ENCODE measurements at places on chromosomes 7 and 10.

GRCh38 chr10:20890491-20891337 is 6.4 kb downstream of the NEBL start:
- no peak for DNase-seq

DNA sequence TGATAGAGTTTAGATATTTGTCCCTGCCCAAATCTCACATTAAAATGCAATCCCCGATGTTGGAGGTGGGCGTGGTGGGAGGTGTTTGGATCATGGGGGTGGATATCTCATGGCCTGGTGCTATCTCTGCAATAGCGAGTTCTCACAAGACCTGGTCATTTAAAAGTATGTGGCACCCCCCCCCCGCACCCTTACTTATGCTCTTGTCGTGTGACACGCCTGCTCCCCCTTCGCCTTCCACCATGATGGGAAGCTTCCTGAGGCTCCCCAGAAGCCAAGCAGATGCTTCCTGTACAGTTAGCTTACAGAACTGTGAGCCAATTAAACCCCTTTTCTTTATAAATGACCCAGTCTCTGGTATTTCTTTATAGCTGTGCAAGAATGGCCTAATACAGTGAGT is 118.8 kb downstream of the SORBS1 start:
- no peak for DNase-seq

DNA sequence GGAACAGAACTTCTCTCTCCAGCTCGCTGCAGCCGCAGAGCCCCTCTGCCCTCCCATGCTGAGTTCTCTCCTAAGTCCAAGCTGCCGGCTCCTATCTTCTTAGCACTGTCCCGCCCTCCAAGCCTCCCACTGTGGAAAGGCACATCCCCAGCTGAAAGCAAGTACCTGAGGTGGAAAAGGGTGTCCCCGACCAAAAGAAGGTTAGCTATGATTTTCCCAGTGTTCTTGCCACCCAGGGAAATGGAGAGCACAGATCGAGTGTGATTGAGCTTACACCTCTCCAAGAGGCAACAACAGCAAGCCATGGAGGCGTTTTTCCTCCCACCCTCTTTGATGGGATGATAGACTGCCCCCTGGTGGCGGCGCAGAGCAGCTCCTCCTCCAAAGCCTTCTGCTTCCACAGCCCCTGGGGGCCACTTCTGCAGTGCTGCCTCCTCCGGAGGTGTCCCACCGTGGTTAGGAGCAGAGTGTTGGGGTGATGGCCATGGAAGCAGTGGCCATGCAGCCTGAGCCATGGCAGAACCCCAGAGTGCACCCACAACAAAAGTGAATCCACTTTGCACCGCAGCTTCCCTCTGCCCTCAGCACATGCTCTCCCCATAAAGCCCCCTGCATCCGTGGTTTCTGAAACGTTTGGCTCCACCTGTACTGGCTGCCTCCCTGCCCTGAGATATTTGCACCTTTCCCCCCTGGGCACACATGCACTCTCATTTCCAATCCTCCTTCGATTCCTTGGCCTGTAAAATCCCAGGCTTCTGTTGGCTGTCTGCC is 143.1 kb upstream of the STK17A start:
- no peak for DNase-seq

GRCh38 chr7:107390916-107391315 is 78.9 kb upstream of the GPR22 start:
- DNase-seq: no peak

- DNase-seq: no peak
Measured at GRCh38 chr10:124520558-124521428, 59.2 kb downstream of the LHPP start.

DNA sequence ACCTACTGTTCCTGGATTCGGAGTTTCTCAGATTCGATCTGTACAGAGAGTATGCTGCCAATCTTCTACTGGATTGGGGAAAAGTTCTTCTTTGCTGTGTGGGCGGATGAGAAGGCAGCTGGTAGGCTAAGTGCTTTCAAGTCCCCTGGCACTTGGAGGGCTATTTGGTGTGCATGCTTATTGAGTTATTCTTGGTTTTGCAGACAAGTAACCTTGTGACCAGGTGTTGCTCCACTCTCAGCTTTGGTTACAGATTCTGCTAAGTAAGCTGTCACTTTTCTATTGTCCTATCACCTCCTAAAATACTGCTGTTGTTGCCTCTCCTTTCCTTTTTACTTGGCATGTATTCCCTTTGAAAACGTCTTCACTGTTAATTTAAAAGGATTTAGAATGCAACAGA is 1375.1 kb upstream of the LRRTM3 start:
- no peak for DNase-seq

DNA sequence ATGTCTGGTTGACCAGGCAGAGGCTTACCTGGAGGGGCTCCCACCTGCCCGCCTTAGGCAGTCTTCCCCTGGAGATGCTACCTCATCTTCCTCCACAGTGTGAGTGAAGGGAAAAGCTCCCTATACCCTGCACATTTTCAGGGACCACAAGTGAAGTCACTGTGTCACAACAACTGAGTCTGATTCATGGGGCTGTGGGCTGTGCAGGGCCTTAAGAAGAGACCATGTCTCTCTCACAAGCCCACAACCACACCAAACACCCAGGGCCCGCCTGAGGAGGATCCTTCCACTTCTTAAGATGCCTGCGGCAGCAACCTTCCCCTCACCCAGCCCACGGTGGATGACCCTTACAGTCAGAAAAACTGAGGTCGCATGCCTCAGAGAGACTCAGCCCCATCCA is 118.3 kb downstream of the KMT2E start:
- DNase-seq: no peak

DNA sequence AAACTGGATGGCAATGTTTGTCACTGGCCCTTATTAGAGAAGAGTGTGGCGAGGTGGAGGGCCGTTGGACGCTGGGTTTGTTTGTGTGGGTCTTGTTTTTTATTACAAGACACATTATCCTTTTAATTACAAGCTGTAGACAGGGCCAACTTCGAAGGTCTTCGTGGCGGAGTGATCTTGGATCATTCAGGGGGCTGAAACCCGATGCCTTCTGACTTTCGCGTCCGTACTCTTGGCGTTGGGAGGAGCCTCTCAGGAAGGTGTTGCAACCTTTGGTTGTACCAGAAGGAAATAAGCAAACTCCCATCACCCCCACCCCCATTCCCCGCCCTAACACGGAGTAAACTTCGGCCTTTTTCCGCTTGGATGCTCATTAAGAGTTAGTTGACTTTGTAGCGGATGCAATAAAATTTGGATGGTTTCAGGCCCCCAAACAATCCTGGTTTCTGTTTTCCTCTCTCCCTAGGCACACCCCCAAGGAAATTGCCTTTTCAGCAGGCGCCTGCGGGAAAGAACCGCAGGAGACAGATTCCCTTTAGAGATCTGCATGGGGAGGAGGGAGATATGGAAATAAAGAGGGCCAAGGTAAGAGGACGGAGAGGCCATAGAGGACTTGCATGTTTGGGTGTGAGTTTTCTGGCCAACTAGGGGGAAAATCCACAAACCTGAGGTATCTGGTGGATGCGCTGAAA is 294.5 kb upstream of the NFE2L3 start:
- no peak for DNase-seq

- no peak for DNase-seq
Measured at GRCh38 chr10:97327348-97328294, 6.9 kb downstream of the FRAT2 start.

GRCh38 chr7:111677848-111678247 is 115.6 kb upstream of the IMMP2L start:
- no peak for DNase-seq

DNA sequence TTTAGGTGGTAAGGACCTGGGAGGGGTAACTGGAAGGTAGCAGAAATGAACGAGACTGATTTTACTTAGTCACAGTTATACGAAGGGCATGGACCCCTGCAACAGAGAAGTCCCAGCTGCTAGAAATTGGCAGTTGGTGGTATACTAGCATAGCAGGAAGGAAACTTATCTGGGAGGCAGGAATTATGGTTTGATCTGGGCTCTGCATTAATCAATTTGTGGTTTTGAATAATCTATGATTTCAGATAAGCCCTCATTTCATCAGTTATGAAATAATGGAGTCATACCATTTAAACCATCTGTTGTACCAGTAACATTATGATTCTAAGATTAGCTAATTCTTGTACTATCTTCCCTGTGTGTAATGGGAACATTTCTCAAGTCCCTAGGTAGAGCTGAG is 54.0 kb upstream of the TMEM229A start:
- no peak for DNase-seq

DNA sequence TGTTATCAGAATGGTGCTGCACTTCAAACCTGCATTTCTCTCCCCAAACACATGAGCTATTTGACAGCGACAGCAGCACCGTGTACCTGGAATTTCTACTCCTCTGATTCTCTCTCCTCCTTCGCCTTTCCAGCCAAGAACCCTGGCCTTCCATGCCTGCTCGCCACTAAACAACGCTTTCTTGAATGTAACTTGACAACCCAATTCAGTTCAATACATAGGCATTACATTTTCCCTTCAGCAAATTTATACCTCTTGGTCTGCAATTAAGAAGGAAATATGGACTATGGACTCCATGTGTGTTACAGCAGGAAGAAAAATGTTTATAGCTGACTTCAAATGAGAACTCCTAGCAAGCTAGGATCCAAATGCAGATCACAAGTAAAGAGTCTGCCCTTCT is 162.6 kb upstream of the AUTS2 start:
- DNase-seq: no peak

DNA sequence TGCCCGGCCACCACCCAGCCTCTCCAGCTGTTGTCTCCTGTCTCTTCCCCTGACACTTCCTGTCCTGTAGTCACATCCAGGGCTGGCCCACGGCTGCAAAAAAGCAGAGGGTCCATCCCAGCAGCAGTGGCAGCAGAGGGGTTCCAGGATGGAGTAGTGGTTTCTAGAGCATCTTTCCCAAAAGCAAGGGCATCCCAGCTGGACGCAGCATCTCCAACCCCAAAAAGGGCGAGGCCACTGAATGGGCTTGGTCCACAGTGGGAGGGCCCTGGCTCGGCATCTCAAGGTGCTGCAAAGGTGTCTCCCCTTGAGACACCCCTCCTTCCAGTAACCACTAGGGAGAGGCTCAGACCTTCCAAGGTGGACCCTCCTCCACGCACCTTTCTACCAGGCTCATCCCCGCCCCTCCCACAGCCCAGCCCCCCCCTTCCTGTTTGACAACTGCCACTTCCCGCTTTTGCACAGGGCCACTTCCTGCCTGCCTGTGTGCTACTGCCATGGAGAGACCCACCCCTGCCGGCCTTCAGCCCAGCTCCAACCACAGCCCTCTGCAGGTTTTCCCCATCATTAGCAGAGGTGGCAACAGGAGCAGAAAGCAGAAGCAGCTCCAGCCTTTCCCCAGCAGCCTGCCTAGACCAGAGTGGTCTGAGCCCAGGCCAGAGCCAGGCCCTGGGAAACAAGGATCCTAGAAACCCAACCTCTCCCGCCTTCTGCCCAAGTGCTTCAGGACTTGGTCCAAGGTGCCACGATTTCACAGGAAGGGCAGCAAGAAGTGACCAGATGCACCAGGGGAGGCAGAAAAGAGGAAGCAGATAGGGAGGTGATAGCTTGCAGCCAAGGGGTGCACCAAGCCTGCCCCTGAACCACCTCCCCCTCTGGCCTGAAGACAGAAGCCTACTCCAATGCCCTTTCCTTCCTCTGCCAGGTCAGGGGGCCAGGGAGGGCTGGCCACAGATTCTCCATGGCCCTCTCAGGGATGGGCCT is 8.6 kb downstream of the CAMK2G start:
- DNase-seq: no peak

DNA sequence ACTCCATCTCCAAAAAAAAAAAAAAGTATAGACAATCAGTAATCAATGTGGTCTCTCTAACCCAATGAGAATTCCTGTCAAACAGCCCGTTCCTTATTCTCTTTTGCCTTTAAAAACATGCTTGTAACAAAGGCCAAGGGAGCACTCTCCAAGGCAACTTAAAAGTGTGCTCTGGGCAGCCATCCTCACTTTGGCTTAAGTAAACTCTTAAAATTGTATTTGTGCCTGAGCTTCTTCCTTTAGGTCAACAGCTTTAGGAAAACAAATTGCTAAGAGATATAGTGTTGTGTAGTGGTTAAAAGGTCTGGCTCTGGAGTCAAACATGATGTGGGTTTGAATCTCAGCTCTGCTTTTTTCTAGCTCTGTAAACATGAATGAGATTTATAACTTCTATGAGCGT is 13.9 kb upstream of the EPC1 start:
- no peak for DNase-seq

GRCh38 chr7:158424531-158424930 is 163.1 kb downstream of the PTPRN2 start:
- DNase-seq: no peak

DNA sequence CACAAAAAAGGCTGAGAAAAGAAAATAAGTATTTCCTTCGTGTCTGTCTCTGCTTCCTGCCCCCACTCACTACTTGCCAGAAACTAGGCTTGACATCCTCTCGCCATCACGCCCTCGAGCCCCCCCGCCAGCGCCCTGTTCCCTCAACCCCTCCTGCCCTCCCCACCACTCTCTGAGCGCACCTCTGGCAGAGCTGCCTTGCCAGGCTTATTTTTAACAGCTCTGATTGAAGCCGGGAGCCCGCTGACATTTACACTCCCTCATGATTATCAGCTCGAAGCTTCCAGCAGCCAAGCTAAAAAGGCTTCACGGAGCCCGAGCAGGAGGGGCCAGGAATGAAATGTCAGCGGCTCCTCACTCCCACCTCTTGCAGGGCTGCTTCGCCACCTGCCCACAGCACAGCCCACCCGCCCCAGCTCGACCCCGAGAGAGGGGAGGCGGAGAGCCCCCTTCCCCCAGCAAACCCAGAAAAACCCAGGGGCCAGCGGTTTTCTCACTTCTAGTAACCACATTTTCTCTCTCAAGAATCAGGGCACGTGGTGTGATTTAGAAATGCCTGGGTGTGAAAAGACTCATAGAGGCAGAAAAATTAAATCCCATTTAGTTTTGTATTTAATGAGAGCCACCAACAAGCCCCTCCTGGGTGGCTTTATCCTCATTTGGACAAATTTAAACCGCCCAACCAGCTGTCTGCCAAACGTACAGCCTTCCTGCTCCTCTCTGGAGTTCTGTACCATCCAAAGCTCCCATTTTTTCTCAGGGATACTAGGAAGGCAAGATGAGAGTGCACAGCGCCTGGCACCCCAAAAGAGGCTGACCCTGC is 89.3 kb downstream of the SLIT1 start:
- no peak for DNase-seq

- no peak for DNase-seq
Measured at GRCh38 chr7:158301207-158301606, 286.4 kb downstream of the PTPRN2 start.

- DNase-seq: no peak
Measured at GRCh38 chr7:95396136-95397032, at the start of gene PON3. TSS of gene PON3 (minus strand) at chr7:95396375. CDS start at chr7:95396350, 25 bp downstream.

GRCh38 chr7:106216517-106216922 is 68.3 kb downstream of the NAMPT start:
- peak; percentile 76 for DNase-seq

GRCh38 chr10:77305650-77306632 is 331.7 kb downstream of the KCNMA1 start:
- no peak for DNase-seq

DNA sequence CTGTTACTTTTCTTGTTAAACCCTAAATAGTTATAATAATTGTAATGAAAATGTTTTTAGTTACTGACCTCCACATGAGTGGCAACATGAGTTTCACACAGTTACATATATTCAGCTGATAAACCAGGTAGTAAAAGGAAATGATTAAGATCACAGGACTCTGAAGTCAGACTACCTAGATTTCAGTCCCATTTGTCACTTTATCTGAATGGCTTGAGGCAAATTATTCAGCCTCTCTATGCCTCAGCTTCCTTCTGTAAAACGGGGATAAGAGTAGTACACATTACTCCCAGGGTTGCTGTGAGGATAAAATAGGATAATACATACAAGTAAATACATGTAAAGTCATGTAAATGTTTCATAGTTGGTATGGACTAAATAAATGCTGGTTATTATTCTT is 254.3 kb upstream of the LRRTM3 start:
- no peak for DNase-seq
